ENCODE measurements at places on chromosomes 6 and 20.

DNA sequence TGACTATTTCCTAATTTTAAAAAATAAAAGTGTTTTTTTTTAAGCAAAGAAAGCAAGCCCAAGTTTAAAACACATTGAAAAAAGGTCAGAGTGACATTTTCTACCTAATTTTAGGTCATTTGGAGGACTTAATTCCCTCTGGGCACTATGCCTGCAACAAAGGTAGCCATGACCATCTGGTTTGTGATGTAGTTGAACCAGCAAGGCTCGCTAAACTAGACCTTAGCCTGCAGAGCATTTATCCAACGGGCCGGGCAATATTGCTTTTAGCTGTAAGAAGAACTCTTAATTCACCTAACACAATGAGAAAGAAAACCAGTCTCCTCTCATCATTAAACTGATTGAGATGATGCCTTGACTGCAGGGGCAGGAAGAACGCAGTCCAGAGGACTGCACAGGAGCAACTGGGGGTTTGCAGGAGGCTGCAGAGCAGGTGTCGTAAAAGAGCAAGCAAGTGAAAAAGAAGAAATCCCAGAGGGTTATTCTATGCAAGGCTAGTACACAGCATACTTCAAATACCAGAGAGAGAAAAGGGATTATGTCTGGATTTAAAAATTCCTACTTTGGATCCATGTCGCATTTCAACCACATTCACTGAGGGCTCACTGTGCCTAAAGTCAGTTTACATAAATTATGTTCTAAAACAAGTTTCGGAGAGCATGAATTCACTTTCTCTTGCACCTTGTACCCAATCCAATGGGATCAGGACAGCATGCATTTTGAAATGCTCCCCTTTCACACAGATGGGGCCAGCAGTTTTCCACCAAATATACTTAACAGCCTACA is 12.8 kb downstream of the TRAF3IP2 start:
- DNase-seq: no peak

DNA sequence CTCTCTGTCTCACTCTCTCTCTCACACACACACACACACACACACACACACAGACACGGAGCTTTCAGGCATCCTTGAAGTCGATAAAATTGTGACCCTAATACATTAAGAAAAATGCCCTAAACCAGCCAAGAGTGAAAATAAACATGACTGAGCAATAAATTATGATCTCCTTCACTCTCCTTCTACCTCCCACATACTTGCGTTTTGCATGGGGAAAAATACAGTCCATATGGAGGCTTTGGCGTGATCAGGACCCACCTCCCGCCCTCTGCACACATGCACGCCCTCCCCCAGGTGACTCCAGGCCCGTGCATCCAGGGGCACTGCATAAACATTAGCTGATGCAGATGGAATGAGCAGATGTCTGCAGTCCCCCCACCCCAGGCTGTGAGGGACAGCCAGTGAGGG is 114.2 kb upstream of the JARID2 start:
- no peak for DNase-seq

DNA sequence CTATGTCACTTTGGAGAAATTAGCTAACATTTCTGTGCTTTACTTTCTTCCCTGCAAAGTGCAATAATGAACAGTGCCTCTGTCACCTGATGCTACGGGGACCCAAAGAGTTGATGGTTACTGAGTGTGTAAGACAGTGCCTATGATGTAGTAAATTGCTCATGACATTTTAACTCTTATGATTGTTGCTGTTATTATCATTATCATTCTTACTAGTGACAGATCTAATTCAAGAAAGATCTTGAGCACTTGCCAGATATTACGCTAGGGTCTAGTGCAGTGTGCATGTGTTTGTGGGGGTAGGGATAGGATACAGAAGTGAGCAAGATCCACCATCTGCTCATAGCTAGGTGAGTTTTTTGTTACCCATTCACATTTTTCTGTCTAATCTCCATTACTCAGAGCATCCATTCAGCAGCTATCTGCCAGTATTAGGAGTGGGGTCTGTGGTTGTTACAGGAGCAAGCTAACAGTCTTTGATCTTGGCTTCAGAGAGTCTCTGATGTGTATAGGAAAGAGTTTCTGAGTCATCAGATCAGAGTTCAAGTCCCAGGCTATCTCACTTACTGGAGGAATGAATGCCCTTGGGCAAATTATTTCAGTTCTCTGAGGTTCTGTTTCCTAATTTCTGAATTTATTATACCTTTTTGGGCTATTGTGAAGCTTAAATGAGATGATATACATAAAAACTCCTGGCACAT is 33.1 kb upstream of the DAAM2 start:
- DNase-seq: no peak

DNA sequence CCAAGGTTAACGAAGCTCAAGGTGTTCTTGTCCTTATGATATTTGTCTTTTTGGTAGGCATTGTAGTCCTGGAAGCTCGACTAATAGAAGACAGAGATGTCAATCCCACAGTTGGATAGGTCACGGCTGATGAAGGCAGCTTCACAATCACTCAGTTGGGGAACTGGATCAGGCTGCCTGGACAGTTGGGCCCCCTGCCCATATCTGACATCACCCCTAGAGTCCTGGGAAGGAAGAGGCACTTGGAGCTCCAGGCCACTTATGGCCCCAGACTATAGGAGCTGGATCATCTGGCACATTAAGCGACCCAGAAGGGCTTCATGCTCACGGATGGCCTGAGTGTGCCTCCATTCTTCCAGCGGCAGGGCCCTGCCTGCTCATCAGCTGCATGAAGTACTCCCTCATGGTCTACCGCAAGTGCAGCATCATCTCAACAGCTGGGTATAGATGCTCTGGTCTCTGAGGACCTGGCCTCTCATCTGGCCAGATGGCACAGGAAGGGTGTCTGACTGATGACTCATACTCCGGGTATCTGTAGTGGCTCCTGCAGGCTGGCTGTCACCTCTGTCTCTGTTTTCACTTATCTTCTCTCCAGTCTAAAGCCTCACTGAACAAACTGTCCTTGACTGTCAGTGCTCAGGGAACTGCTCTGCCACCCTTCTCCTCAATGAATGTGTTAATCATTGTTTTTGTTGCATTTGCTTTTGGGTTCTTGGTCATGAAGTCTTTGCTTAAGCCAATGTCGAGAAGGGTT is 29.2 kb upstream of the SSR1 start:
- no peak for DNase-seq

- no peak for DNase-seq
These were observed 160.1 kb upstream of the BEND3 start for GRCh38 chr6:107275330-107275865.

DNA sequence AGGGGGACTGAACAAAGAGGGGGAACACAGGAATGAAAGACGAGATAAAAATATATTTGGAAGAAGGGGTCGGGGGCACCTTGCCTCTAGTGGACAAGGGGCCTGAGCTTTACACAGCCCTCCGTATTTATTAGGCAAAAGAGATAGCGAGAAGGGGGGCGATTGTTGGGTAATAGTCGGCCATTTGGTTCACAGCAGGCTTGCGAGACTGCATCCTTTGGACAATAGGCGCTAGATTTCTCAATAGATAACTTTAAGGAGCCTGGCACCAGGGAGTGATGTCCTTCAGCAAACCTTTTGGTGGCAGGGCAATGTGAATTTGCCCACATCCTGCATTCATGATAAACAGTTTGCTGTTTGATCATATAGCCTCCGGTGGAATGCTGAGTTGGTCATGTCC is 3.0 kb upstream of the NANP start:
- no peak for DNase-seq

DNA sequence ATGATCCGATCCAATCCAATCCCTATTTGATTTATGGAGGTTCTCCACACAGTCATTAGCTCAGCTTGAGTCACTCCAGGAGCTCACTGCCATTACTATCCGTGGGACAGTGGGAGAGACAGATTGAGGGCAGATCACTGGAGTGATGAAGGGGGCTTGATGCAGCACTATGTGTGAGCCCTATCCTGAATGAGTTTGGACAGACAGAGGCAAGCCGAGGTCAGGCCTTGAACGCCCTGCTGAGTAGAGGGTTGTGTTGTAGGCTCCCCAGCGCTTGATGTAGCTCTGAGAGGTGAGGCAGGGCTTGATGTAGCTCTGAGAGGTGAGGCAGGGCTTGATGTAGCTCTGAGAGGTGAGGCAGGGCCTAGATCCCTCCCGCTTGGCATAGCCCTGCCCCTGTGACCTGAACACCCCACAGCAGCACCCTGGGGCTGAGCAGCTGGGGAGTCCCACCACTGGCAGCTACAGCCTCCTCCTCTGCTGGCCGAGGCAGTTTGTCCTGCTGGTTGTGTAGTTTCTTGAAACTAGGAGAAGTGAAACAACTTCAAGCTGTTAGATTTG is 58.7 kb downstream of the ZFAND3 start:
- DNase-seq: no peak

- no peak for DNase-seq
These were observed 35.6 kb upstream of the TGM2 start for GRCh38 chr20:38200646-38201045.

GRCh38 chr6:107716688-107717089 is 107.4 kb downstream of the SCML4 start:
- DNase-seq: peak; percentile 36

DNA sequence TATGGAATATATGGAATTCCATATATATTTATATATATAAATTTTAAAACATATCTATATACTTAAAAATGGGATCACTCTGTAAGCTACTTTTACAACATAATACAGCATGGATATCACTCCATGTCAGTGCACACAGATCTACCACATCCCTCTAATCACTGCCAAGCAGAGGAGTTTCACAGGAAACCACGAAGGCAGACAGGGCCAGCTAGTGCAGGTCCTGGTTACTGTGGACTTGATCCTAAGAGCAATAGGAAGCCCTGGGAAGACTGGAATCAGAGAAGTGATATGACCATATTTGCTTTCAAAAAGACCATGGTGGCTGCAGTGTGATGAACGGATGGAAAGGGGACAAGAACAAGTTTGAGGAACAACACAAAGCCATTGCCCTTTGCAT is 40.0 kb upstream of the NRN1 start:
- DNase-seq: no peak

DNA sequence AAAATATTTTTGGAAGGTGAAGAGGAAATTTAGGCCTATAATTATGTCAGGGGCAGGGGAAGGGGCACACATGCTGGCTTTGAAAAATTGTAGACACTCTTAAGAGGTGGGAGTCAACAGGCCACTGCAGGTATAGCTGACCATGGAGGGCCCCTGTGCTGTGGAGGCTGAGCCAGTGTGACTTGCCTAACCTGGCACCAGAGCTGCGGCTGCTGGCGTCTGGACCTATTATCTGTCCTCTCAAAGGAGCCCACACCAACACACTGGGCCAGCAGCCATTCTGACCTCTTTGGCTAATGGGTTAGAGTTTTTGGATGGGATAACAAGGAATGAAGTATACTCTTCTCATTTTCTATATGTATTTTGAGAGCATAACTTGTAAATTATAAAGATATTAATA is 4.5 kb downstream of the GID8 start:
- DNase-seq: no peak

DNA sequence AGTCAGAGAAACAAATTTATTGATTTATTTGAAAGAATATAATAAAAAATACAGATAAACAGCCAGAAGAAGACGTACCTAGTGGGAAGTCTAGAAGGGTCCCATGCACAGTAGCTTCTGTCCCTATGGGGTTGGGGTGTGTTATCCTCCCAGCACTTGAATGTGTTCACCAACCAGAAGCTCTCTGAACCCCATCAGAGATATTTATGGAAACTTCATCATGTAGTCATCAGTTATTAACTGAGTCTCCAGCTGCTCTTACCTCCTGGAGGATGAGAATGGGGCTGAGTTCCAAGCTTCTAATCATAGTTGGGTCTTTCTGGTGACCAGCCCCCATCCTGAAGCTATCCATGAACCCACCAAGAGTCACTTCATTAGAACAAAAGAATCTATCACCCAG is 15.4 kb upstream of the USP45 start:
- no peak for DNase-seq

GRCh38 chr20:40606660-40607059 is 82.4 kb downstream of the MAFB start:
- DNase-seq: no peak

- DNase-seq: no peak
These were observed 22.9 kb downstream of the STX7 start for GRCh38 chr6:132490024-132490423.

DNA sequence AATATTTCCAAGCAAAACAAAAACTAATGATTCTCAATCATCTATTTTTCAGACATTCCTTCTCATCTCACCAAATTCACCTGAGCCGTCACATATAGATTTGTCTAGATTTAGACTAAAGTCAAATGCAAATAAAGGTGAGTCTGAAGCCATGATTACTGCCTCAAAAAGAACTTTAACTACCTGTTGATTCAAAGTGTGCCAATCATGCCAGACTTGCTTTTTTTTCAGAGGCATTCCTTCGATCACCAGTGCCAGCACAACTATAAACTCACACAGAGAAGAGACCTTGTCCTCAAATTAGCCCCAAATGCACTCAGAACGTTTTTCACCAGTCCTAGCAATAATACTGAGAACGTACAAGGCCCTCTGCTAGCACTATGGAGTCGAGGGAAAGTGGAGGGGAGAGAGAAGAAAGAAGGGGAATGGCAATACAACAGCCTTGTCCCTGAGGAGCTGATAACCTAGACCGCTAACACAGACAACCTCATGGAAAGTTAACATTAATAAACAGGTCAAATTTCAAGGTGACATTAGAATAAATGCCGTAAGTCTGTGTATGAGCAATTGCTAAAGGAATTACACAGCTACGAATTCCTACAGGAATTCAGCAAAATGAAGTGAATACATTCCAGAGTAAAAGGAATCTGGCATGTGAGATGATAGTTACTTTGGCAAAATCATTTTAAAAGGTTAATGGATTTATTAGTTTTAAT is 60.9 kb downstream of the EPB41L2 start:
- DNase-seq: no peak

DNA sequence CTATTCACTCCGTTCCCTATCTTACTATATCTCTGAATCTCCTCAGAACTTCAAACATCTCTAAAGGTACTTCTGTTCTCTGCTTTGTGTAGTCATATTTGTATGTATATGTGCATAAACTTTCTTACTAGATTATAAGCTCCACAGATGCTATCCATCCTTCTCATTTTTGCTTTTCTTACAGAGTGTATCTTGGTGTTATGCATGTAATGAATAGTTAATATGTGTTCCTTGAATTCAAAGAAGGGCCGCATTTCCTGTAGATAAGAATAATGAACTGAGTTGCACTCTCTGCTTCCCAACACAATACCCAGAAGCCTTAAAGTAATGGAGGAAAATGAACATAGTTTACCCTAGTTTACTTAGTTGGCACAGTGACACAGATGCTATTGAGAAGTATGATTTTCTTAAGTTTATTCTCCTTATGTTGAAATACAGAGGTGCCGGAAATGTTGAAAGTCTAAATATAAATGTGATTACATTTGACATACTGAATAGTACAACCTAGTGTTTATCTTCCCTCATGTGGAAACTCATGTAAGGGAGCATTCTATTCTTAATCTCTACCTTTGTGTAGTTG is 6.0 kb downstream of the NUS1 start:
- no peak for DNase-seq

DNA sequence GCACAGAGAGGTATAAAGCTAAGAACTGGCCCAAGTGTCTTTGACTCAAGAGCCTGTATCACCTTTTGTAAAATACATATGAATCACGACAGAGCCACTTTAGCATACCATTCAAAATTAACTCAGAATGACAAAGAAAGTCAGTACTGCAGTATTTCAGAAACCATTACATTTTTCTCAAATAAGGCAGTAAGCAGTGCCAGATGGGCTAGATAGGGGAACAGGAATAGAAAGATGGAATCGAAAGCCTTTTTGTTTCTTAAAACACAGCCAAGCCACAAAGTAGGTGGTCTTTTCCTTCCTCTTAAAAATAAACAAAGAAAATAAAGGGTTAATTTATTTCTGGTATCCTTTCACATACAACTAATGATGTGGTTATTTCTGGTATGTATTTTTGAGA is 10.3 kb downstream of the CLDN20 start:
- DNase-seq: no peak

GRCh38 chr6:45702849-45703739 is 312.6 kb downstream of the CLIC5 start:
- no peak for DNase-seq
